NCI-H1417 treated with DMSO at 0.1 percent for 48 hours (cell line): ENCODE measurements at places on chromosomes 1 and 21.

DNA sequence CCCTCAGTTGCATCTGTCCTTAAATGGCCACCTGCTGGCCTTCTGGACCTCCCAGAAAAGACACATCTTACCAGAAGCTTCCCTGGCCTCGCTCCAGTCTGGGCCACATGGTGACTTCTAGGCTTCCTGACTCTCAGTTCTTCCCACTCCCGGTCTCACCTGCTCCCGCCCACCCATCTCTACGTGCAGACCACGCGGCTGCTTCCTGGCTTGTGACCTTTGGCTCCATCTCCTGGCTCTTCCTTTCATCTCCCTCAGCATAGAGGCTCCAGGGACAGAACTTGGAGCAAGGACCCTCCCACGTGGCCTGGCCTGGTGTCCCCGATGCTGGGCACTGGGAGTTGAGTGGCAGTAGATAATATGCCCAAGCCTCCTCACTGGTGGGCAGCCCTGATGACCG is 124.9 kb upstream of the IRF2BP2 start:
- DNase-seq: no peak

DNA sequence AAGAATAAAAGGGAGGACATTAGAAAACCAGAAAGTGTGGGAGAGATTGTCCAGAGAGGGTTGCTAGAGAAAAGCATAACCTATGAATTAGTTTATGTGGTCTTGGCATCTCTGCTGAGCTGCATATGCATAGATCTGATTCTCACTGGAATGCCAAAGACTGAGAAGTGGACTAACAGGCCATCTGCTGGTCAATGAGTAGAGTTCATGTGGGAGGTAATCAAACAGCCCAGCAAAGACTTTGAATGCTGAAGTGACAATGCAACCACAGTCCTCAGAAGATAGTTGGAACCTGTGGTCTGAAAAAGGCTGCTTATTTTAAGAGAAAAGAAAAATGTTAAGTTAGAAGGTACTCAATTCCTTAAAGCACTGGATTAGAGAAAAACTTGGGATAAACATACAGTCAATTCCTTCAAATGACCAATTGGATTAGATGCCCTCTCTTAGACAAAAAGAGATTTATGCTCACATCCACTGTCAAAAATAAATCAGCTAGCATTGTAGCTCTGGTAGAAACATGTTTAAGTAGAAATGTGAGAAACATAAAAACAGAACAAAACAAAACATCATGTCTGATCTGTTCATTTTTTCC is 382.8 kb downstream of the AMY1C start:
- no peak for DNase-seq

DNA sequence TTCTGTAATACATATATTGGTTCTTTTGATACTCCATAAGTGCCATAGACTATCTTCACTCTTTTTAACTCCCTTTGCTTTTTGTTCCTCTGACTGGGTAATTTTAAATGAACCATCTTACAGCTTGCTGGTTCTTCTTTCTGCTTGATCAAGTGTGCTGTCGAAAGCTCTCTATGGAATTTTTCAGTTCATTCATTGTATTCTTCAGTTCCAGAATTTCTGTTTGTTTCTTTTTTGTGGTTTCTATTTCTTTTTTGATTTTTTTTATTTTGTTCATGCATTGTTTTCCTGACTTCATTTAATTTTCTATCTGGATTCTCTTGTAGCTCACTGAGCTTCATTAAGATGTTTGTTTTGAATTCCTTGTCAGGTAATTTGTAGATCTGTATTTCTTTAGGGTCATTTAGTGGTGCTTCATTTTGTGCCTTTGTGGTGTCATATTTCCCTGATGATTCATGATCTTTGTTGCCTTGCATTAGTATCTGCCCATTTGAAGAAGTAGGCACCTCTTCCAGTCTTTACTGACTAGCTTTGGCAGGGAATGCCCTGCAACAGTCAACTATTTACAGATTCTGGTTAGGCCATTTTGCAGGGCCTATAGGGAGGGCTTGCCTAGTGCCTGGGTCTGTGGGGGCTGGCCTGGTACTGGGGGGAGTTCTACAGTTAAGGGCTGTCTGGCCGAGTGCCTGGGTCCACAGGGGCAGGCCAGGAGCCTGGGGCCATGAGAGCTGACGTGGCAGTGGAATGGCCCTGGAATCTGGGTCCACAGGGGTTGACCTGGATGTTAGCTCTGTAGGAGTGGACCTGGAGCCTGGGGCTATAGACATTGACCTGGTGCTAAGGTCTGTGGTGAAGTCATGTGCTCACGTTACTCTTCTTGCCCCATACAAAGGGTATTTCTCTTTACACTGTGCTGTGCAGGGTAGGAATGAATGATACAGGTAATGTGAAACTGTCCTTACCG is 89.7 kb downstream of the MAGI3 start:
- DNase-seq: no peak

GRCh38 chr1:231046730-231047395 is 6.8 kb upstream of the FAM89A start:
- no peak for DNase-seq

DNA sequence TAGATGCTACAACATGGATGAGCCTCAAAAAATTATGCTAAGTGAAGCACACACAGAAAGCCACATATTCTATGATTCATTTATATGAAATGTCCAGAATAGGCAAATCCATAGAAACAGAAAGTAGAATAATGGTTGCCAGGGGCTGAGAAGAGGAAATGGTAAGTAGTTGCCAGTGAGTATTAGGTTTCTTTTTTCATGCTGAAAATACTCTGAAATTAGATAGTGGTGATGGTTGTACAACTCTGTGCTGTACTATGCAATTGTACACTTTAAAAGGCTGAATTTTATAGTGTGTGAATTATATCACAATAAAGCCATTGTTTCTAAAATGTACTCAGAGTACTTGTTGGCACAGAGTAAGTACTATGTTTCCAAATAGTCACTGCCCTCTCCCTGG is 15.5 kb upstream of the GFI1 start:
- no peak for DNase-seq

- peak; percentile 7 for DNase-seq
Observed at GRCh38 chr21:21806711-21807597, 808.7 kb downstream of the NCAM2 start.

- DNase-seq: no peak
Observed at GRCh38 chr1:102463328-102463727, 466.6 kb upstream of the OLFM3 start.

- DNase-seq: no peak
Observed at GRCh38 chr1:233037843-233038242, 87.4 kb downstream of the NTPCR start.

GRCh38 chr21:14975136-14975919 is 89.5 kb downstream of the NRIP1 start:
- DNase-seq: no peak

- no peak for DNase-seq
Observed at GRCh38 chr1:236131916-236132315, 10.4 kb upstream of the GPR137B start.

GRCh38 chr21:29557931-29558725 is 259.4 kb downstream of the BACH1 start:
- no peak for DNase-seq

DNA sequence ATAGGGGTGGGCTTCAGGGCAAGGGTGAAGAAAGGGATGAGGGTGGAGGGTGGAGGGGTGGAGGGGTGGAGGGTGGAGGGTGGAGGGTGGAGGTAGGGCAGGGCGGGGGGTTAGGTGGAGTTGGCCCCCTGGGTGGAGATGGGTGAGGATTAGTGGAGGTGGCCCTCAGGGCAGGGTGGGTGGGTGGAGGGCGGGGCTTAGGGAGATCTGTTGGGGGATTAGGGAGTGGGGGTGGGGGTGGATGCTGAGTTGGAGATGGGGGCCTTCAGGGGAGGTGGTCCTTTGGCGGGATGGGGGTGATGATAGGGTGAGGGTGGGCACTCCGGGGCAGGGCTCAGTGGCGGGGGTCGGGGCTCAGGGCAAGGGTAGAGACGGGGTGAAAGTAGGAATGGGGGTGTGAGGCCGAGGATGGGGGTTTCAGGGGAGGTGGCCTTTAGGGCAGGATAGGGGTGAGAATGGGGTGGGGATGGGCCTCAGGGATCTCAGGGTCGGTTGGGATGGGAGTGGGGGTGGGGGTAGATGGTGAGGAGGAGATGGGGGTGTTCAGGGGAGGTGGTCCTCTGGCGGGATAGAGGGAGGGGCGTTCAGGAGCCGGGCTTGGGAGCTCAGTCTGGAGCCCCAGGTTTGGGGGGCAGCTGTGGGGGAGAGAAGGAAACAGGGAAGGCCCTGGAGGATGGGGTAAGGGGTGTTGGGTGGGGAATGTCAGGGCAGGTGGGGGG is 800 bp upstream of the DNMT3L start:
- DNase-seq: no peak

- no peak for DNase-seq
Observed at GRCh38 chr1:9085306-9085940, 16.0 kb upstream of the SLC2A5 start.
